Ureter (tissue), 1 donor: ENCODE measurements at places on chromosomes 2 and 18.

DNA sequence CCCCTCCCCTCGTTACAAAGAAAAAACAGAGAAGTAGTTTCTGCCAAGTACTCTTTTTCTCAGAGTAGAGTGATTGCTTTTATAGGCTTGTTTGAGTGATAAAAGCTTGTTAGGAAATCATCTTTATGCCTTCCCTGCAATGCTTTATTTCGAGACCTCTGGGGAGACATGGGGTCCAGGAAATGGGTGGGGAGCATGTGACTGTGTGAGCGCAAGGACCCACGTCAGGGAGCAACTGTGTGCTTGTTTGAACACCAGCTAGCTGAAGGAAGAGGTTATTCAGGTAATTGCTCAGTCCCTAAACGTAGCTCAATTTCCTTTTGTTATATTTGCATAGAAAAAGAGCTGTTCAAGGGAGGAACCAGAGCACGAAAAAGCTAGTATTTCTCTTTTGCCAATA lies 187.3 kb downstream of the FAM210A start:
- DNase-seq: peak; percentile 50

DNA sequence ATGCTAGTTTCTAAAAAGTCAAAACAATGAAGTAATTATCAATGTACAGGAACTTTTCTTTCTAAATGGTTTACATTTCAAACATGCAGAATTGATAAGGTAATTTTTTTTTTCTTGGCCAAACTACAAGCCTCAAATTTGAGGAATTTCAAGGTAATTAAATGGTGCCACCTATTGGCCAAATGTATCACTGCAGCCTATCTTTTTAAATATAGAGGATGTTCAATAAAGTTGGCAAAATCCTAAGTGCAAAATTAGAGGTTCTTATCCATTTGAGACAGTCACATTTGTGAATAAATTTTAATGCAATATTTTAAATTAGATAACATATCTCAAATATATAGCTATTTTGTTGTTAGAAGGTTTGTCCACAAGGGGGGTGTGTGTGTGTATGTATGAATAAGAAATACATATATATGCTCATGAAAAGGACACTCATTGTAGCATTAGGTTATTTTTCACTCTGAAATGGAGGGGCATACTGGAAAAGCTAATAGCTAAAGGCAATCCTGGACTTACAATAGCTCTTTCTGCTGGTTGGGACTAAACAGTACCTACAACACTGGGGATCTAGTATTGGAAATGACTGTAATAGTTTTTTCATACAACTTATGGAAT lies 26.2 kb downstream of the MMADHC start:
- no peak for DNase-seq

DNA sequence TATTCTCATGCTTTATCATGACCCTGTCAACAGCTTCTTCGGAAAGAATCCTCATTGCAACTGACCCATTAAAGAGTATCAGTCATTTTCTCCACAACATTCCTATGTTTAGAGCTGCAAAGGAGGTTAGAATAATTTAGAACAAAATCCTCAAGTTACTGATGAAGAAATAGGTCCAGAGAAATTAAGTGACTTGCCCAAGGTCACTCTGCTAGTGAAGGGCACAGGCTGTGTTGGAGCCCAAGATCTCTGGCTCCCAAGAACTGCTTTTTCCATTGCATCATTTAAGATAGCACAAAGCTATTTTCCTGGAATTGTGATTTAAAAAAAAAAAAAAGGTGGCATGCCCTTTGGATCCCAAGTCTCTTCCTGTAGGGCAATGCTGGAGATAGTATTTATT lies 9.6 kb downstream of the IRS1 start:
- no peak for DNase-seq

GRCh38 chr2:98050070-98050469 lies 36.9 kb upstream of the VWA3B start:
- no peak for DNase-seq

GRCh38 chr18:10041180-10041579 lies 127.4 kb downstream of the VAPA start:
- peak; percentile 77 for DNase-seq

DNA sequence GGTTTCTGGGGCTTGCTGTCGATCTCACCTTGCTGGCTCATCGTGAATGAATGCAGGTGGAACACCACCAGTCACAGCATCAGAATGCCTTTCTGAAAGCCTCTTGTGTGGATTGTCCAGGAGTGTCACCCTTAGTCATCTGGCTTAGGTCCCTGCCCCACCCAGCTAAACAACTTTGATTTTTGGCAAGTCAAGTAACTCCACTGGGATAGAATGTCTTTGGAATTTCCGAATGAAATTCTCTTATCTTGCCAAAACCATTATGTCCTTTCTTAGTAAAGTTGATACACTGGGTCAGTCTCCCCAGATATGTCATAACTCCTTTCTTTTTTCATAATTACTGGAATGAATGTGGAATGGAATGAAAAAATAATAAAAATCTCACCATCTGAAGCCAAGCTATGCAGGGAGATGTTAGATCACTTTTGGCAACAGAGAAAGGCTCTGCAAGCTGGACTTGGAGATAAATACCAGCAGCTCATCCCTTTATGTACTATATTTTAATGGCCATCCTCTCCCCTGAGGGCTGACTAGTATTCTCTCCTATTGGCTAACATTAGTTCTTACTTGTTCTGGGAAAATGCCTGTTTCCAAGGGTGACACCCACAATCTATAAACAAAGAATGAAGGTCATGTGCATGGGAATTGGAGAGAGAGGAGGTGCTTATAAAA lies 35.4 kb downstream of the INSIG2 start:
- DNase-seq: no peak

DNA sequence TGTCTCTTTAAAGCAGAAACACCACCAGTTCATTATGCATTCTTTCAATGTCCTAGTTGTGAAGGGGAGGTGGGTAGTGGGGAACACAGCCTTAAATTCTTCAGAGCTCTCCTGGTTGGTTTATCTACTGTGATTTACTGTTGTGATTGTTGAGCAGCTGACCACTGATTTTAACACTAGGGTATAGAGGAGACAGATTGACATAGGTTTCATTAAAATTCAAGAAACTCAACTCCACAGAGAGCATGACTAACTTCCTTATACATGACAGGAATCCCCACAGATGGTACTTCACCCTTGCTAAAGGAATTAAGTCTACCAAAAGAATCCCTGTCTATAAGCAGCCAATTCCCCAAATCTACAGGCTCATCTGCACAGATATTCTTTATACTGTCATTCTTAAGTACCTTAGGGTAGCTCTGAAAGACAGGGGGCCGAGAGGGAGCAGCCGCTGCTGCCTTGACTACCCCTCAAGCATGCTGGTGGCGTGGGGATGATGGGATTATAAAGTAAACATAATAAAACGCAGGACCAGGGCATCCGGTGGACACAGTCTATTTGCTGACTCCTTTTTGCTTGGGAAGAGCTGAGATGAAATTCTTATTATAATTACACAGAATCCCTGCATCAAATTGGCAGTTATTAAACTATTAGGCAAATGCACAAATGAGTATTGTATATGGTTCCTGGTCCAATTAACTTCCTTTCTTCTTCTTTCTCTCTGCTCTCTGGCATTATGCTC lies 1377.6 kb upstream of the PIK3C3 start:
- DNase-seq: no peak

GRCh38 chr2:1245193-1245592 lies 168.1 kb upstream of the TPO start:
- DNase-seq: no peak

DNA sequence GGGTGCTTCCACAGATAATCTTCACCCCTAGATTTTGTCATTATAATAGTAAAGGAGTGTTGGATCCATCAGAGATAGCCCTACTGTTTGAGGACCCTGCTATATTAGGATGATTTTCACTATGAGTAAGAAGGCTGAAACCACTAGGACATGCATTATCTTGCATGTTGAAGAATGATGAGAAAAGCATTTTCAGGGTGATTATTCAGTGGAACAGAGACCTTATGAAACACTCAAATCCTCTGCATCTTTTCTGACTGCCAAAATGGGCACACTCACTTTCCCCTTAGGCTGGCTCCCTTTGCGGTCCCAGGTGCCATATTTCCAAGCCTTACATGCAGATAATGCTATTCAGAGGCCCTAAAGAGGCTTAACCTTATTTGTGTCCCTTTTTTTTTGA lies 296.9 kb downstream of the RND3 start:
- no peak for DNase-seq

- DNase-seq: no peak
Measured at GRCh38 chr18:70368903-70369302, 80.1 kb downstream of the SOCS6 start.

- DNase-seq: no peak
Measured at GRCh38 chr18:31942291-31942998, 483 bp downstream of the TRAPPC8 start.

DNA sequence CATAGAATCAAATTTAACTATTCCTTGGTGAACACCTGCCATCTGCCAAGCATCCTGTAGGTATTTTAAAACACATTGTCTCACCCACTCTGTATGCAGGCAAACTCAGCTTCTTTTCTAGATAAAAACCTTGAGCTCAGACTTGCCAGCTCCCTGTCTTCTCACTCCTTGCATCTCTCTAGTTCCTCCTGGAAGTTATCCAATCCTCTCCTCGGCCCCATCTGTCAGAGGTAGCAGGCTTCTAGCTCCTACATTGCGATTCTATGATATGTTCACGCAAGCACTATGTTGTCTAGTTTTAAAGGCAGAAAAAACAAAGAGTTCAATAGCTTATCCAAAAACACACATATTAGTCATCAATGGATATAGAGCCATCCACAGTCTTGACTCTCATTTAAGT lies 67.0 kb upstream of the APCDD1 start:
- no peak for DNase-seq

DNA sequence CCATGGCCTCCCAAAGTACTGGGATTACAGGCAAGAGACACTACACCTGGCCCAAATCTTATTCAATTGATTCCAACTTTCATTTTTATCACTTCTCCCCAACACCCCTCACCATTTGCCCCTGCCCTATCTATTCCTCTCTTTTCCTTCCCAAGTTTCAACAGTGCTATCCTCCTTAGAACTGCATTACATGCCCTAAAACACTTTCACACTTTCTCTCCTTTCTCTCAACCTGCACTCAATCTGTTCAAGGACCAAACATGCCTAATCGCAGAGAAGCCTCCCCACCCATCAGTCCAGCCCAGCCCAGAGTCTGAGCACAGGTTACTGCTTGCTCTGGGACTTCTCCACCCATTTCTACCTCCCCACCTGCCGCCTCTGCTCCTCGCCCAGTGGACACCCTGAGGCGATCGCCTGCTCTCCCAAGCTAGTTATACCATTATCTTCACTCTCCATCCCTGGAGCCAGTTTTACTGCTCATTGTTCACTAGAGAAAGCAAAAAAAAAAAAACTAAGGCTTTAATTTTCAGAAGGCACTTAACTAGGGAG lies 23.7 kb upstream of the DSG1 start:
- DNase-seq: no peak

GRCh38 chr2:151766437-151767153 lies 32.3 kb upstream of the NEB start:
- no peak for DNase-seq

DNA sequence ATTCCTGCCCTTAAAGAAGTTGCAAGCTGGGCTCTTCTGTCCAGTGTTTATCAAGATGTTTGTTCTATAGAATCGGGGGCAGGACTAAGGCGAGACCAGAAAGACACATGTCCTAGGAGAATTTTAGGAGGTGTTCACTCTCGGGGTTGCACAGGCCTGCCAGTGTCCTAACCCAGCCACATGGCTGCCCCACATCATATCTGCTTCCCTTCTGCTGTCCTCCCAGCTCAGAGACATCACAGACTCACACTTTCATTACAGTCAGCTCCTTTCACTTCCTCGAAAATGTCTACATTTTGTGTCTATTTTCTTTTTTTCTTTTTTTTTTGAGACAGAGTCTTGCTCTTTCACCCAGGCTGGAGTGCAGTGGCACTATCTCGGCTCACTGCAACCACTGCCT lies 10.7 kb upstream of the MRO start:
- DNase-seq: no peak

- DNase-seq: no peak
Measured at GRCh38 chr2:72389447-72389846, 241.8 kb upstream of the CYP26B1 start.

- DNase-seq: no peak
Measured at GRCh38 chr2:149180226-149180875, 141.9 kb downstream of the LYPD6B start.

- no peak for DNase-seq
Measured at GRCh38 chr2:102238778-102239177, 52.0 kb downstream of the IL1RL2 start.

DNA sequence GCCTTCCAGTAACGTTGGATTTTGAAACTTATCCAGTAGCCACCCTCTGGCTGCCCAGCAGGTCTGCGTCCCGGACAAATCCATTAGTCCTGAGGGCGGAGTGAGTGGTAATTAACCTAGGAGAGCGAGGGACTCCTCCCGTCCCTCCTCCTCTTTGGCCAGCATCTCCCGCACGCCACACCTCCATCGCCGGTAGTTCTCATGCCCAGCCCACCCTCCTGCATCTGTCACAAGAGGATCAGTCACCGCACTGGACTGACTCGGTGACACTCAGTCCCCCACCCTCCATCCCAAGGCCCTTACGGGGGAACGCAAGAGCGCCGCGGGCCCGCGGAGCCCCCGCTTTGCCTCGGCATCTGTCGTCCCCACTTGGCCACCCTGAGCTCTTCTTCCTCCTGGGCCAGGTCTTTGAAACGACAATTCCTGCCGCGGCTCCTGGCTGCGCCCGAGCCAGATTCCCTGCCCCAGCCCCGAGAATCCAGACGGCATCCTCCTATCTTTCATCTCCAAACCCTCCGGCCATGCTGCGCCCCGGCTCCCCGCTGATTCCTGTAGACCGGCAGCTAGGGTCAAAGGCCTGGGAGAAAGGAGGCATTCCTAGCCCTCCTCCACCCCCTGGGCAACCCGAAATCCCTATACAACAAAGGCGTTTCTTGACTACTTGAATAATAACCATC lies 77.5 kb downstream of the EIF2AK3 start:
- DNase-seq: no peak

GRCh38 chr2:232438951-232439757 lies 16.8 kb upstream of the ALPI start:
- DNase-seq: no peak

GRCh38 chr18:25100418-25100817 lies 251.5 kb downstream of the ZNF521 start:
- DNase-seq: no peak

- no peak for DNase-seq
Measured at GRCh38 chr2:32775954-32776353, 148.1 kb downstream of the TTC27 start.

- no peak for DNase-seq
Measured at GRCh38 chr2:241095594-241096290, 6.3 kb downstream of the MTERF4 start.

GRCh38 chr18:41058351-41059125 lies 896.5 kb upstream of the PIK3C3 start:
- DNase-seq: no peak

DNA sequence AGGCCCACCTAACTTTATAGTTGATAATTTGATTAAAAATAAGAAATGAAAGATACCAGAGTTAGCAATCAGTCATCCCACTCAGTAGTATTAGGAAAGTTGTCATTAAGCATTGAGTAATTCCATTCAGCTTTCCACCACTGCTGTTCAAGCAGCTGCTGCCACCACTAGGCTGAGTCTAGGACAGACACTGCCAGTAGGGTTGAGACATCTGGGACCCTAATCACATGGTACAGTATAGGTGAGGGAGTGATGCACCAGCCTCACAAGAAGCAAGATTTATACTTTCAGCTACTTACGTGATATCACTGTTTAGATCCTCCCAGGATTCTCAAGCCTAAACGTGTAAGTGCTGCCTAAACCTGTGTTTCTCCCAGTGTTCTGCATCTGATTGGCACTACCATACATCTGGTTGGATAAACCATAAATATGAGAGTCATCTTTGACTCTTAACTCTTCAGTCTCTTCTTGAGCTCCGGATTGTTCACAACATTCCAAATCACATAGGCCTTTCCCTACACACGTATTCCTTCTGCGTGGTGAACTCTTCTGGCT lies 3.2 kb downstream of the UBXN4 start:
- no peak for DNase-seq

GRCh38 chr2:38116762-38117161 lies 40.8 kb upstream of the CYP1B1 start:
- no peak for DNase-seq
